ENCODE measurements at places on chromosomes 6 and 20. TPM values are rescaled to one million over a fixed set of nuclear protein-coding genes. Genes with fewer than 3 reads are reported as not detected.
A peak's percentile ranks its signal among the peaks of the same experiment; 100 is the strongest.

- DNase-seq, result peak; percentile 42
Measured at GRCh38 chr6:167858086-167858591, 31.4 kb downstream of the AFDN start.

Gene ARMH2
- total RNA-seq, result not detected

Gene ESR1
- total RNA-seq, result not detected

DNA sequence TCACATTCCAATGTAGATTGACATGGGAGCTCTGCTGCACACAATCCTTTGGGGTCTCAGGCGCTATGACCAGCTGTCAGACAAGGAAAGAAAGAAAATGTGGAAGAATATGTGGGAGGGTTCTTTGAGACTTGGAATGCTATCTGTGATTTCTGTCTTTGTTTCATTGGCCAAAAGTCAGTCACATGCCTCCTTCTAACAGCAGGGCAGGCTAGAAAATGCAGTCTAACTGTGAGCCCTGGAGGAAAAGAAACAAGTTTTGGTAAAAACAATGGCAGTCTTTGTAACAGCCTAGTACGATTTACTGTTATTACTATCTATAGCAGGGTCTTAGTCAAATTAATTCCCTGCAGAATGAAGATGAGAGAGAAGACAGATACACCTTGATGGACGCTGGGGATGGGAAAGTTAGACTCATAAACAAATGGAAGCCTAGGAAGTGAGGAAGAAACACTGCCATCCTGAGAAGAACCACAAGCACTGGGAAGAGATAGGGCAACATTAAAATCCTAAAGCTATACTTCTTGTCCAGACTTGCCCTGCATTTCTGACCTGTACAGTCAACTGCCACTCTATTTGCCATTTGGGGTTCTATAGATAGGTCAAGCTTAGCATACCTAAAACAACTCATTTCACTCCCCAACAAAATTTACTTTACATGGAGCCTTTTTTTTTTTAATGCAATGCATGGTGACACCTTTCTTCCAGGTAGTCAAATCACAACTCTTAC lies 833.0 kb downstream of the KIF16B start:
- no peak for DNase-seq

- DNase-seq, result no peak
Measured at GRCh38 chr6:41648070-41648585, 9.9 kb downstream of the MDFI start.

- DNase-seq, result no peak
Measured at GRCh38 chr20:47863315-47863965, 78.2 kb upstream of the SULF2 start.

- DNase-seq, result no peak
Measured at GRCh38 chr20:32467506-32468312, 109.6 kb downstream of the ASXL1 start.

- no peak for DNase-seq
Measured at GRCh38 chr6:22017272-22017671, 279.6 kb downstream of the PRL start.

Gene IRF4
- 0.76 TPM for total RNA-seq

DNA sequence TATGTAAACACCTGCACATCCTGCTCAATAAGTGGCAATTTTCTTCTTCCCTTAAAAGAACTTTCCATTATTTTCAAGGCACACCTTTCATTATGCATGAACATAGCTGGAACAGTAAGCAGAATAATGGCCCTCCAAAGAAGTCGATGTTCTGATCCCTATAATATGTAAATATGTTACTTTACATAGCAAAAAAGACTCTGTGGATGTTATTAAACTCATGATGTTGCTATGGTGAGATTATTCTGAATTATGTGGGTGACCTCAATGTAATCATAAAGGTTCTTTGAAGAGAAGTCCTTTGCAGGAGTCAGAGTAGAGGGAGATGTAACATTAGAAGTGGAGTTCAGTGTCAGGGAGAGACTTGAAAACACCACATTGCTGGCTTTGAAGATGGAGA lies 299.9 kb upstream of the PLN start:
- no peak for DNase-seq

Gene LY6G6C
- total RNA-seq, result not detected

DNA sequence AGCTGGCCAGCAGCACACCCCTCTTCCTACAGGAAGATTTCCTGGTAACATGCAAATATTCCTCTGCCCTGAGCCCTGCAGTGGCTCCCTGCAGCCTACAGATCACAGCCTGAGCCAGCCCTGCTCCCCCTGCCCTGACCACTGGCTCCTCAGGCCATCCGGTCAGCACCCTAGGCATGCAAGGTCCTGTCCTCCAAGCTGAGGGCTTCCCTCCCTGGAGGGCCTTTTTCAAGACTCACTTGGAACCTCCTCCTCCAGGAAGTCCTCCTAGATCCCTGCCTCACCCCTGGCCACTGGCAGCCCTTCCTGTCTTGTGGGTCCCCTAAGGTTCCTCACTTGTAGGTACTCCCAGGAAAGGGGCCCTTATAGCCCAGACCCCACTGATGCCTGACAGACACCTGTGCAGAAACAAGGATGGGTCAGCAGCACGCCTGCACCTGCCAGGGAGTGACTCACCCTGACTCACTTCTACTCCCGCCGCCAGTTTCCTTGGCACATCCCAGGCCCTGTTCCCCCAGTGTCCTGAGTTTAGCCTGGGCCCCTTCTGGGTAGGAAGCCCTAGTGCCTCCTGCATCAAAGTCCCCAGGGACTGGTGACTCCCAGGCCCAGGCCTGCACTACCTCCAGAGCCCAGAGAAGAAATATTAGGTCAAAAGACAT lies 3.2 kb downstream of the SLC4A11 start:
- DNase-seq, result no peak

Gene FNDC11
- total RNA-seq, result not detected

DNA sequence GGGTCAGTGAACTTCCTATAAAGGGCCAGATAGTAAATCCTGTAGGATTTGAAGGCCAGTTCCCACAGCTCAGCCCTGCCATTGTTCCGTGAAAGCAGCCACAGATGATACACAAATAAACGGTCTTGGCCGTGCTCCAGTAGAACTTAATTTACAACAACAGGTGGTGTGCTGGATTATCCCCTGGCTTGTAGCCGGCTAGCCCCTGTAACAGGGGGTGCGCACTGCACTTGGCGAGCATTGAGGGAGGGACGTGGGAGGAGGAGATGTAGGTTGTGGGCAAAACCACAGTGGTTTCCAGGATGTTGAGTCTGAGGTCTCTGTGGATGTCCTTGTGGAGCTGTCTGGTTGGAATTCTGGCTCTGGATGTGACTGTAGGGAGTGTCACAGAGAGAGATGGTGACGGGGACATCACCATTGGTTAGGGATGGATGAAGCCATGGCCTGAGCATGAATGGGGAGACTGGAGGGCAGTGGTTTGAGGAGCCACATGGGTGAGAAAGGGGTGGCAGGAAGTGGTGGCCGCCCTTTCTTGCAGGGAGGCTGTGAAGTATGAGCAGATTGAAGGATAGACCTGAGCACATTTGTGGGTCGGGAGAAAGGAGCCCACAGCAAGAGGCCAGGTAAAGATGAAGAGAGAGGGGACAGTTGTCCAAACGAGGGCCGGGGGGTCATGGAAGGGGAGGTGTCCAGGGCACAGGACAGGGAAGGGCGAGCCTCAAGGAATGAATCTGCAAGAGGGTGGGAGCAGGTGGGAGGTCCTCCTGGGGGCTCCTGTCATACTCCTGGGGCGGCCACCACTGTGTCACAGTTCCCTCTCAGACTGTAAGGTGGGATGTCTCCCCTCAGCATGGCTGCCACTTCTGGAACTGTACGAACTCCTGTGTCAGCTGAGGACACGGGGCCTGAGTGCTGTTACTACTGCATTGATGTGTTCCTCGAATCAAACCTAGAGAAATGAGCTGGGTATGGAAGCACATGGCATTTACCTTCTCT lies 53.6 kb downstream of the CDH26 start:
- DNase-seq, result no peak

Gene TAAR9
- total RNA-seq, result not detected

Gene ZC3H12D
- not detected for total RNA-seq

Gene C6orf89
- 47.6 TPM for total RNA-seq

Gene TFAP2C
- 1.1 TPM for total RNA-seq

Gene MOG
- not detected for total RNA-seq

DNA sequence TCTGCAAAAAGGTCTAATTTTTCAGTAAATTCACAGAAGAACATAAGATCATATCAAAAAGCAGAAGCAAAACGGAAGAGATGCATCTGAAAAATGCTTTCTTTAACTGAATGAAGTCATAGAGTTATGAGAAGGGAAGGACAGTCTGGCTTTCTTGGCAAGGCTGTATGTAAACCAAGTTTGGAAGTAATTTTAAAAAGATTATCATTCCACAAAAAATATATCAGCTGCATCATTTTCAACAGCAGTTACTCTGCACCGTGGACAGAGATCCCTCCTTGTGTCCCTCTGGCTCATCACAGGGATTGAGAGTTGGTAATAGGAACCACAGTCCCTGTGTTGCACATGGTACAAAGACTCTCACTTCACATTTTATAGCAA lies 258.5 kb downstream of the HIVEP2 start:
- DNase-seq, result no peak

- no peak for DNase-seq
Measured at GRCh38 chr6:53906842-53907241, 112.0 kb downstream of the LRRC1 start.

GRCh38 chr6:64266351-64266821 lies 630.8 kb downstream of the PHF3 start:
- DNase-seq, result peak; percentile 11

Gene DZANK1
- 0.97 TPM for total RNA-seq

DNA sequence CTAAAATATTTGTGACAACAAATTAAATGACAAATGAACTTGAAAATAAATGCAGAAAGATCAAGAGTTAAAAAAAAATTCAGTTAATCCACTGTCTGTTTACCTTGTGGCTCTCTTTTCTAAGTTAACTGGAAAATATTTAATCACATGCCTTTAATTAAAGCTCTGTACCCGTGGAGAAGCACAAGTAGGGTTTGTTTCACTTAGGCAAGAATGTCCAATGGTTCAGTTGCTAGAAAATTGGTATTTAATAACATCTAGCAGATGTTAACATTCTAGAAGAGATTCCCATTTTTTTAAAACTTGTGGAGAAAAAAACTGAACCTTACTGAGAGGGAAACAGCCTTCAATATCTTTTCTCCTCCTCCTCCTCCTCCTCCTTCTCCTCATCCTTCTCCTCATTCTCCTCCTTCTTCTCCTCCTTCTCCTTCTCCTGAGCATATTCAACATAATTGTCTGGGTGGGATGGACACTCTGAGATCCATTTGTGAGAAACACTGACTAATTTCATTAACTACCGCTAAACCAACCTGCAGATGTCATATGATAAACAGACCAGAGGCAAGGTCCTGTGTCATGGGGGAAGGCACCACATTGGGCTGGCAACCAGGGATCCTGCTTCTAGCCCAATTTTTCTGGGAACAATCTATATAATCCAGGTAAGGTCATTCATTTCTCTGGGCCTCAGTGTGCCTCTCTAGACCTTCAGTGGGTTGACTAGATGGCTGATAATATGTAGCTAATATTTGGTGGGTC lies 44.1 kb upstream of the AKIRIN2 start:
- DNase-seq, result no peak

Gene CRISP3
- not detected for total RNA-seq

DNA sequence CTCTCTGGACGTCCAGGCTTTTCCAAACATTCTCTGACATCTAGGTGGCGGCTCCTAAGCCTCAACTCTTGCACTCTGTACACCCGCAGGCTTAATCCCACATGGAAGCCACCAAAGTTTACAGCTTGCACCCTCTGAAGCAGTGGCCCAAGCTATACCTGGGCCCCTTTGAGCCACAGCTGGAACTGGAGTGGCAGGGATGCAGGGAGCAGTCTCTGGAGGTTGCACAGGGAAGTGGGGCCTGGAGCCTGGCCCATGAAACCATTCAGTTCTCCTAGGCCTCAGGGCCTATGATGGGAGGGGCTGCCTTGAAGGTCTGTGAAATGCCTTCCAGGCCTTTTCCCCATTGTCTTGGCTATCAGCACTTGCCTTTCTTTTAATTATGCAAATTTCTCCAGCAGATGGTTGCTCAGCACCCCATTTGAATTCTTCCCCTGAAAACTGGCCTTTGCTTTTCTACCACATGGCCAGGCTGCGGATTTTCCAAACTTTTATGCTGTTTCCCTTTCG lies 64.9 kb downstream of the IRF4 start:
- DNase-seq, result no peak

- DNase-seq, result no peak
Measured at GRCh38 chr6:155519176-155519738, 63.6 kb upstream of the NOX3 start.

- DNase-seq, result no peak
Measured at GRCh38 chr6:3162067-3162497, 4.7 kb upstream of the TUBB2A start.

- peak; percentile 79 for DNase-seq
Measured at GRCh38 chr6:56692523-56693245, 50.0 kb upstream of the DST start.

- no peak for DNase-seq
Measured at GRCh38 chr6:21085211-21085610, 508.3 kb upstream of the SOX4 start.

Gene STK4
- total RNA-seq, result 12.6 TPM

Gene RNF182
- 7.2 TPM for total RNA-seq
